ENCODE measurements at places on chromosomes 16 and 17. TPM values are rescaled to one million over a fixed set of nuclear protein-coding genes. Genes with fewer than 3 reads are reported as not detected.

GRCh38 chr17:31726980-31727427 is 132.0 kb downstream of the COPRS start:
- DNase-seq: no peak

DNA sequence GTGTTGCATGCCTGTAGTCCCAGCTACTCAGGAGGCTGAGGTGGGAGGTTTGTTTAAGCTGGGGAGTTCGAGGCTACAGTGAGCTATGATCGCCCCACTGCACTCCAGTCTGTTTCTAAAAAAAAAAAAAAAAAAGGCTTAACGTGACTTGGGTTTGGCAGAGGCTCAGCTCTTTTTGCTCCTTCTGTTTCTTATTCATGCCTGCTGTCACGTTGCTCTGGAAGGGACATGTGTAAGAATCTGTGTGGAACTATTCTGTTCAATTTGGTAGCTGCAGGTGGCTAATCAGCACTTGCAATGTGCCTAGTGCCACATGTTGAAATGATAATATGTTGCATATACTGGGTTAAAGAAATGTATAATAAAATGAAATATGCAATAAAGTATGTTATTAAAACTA is 20.9 kb upstream of the SYT17 start:
- no peak for DNase-seq

Gene RFNG
- total RNA-seq: 72.3 TPM

Gene MYO15A
- 0.21 TPM for total RNA-seq

Gene JUP
- total RNA-seq: 895 TPM

Gene KRT31
- not detected for total RNA-seq

GRCh38 chr16:13378151-13378550 is 476.8 kb downstream of the SHISA9 start:
- no peak for DNase-seq

Gene HSD11B2
- 0.96 TPM for total RNA-seq

Gene GRN
- total RNA-seq: 521 TPM

DNA sequence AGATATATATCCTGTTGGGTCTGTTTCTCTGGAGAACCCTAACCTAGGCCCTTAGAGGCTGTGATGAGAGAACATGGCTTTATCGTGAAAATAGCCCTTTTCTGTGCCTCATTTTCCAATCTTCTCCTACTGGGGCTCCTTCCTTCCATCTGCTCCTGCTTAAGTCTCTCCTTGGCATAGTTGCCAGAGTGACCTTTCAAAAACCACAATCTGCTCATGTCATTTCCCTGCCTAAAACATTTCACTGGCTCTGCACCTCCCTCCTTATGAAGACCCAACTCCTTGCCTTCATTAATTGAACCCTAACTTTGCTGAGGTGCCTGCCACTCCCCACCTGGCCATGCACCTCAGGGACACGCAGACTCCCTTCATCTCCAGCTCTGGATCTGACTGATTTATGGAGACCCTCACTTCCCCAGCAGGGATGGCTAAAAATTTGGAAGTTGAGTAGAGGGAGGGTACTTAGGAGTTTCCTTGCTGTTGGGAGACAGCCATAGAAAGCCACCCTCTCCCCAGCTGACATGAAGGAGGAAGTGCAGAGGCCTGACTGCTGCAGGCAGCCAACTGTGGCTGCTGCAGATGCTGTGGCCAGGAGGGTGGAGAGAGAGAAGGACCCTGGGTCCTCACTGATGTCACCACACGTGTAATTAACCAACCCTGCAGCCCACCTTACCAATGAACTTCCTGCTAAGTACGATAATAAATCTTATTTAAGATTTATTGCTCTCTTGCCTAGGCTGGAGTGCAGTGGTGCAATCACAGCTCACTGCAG is 6.3 kb upstream of the GGA2 start:
- DNase-seq: no peak

GRCh38 chr17:37693328-37693727 is 50.1 kb upstream of the DDX52 start:
- DNase-seq: no peak

GRCh38 chr16:77611386-77611785 is 110.9 kb upstream of the NUDT7 start:
- DNase-seq: no peak

Data from kidney epithelial cell (primary cell).